ENCODE measurements at places on chromosomes 2 and 18.

DNA sequence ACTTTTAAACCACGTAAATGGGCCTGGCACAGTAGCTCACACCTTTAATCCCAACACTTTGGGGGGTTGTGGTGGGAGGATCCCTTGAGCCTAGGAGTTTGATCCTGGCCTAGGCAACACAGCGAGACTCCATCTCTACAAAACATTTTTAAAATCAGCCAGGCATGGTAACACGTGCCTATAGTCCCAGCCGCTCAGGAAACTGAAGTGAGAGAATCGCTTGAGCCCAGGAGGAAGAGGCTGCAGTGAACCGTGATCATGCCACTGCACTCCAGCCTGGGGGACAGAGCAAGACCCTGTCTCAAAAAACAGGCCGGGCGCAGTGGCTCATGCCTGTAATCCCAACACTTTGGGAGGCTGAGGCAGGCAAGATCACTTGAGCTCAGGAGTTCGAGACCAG, 12.2 kb downstream of the ROCK1 start:
- DNase-seq = no peak

DNA sequence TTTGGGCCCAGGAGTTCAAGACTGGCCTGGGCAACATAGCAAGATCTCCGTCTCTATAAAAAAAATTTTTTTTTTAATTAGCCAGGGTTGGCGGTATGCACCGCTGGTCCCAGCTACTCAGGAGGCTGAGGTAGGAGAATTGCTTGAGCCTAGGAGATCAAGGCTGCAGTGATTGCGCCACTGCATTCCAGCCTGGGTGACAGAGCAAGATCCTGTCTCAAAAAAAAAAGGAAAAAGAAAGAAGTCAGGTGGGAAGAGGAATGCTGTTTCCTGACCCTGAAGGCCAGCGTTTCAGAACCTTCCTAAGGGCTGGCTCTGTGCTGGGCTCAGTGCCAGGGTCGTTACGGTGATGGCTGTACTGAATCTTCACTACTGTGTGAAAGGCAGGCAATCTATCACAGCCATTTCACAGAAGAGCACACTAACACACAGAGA, 35.0 kb upstream of the AGAP1 start:
- no peak for DNase-seq

GRCh38 chr2:167953776-167954175, 293.6 kb downstream of the STK39 start:
- DNase-seq = no peak

GRCh38 chr2:227813562-227814353, at the start of gene CCL20:
Gene CCL20, plus strand, starts transcription at chr2:227813842. Its CDS starts 70 bp downstream, at chr2:227813912.
- no peak for DNase-seq

DNA sequence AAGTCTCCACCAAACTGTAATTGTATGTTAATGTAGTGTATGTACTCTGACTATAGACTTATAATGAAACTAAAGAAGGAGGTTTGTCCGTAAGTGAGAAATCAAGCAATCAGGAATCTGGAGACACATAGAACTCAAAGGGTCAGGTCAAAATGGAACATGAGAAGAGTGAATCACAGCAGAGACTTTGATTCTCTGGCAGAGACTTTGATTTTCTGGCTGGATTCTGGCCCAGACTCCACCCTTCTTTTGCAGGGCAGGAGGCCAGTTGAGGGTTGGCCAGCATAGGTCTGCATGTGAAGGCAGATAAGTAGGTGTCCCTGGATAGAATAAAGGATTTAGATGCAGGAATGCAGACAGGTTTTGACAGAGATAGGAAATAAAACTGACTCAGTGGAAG, 11.0 kb upstream of the NCKAP5 start:
- DNase-seq = no peak

DNA sequence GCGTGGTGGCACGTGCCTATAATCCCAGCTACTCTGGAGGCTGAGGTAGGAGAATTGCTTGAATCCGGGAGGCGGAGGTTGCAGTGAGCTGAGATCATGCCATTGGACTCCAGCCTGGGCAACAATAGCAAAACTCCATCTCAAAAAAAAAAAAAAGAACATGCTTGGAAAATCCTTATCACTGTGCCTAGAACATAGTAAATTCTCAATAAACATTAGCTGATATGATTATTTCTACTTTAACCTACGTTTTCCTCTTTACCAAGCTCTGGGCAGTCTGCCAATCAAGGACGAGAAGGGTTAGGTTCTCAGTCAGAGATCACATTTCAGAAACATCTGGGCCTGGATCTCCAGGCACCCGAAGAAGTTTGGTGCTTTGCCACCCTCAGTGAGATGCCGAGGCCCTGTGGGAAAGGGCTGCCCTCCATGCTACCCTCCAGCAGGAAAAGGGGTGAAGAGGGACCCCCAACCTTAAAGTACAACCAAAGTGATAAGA, 107.7 kb downstream of the BCL11A start:
- DNase-seq = no peak

- no peak for DNase-seq
These were observed 1087.6 kb upstream of the PIK3C3 start for GRCh38 chr18:40867459-40867858.

GRCh38 chr2:24824966-24825882, 32.0 kb downstream of the CENPO start:
- DNase-seq = no peak

- DNase-seq = no peak
These were observed 28.8 kb downstream of the SP140 start for GRCh38 chr2:230254152-230254881.

DNA sequence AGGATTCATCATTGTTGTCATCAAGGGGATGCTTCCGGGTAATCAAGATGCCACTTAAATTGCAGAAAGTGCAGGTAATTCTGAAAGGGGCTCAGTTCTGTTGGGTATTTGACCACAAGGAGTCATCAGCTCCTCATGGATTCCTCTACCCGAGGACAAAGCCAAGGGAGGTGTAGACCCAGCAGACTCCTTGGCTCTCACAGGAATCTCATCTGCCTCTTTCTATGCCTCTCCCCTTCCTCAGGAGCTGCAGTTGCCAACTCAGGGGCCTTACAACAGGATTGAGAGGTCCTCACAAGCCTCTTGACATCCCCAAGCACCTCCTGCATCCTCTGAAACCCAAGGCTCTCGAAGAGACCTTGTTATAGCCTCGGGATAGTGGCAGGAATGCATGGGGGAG, 44.0 kb downstream of the ITGB6 start:
- no peak for DNase-seq

- DNase-seq = no peak
These were observed 12.5 kb upstream of the TEX261 start for GRCh38 chr2:71006955-71007799.

- no peak for DNase-seq
These were observed 135.9 kb downstream of the ATAD2B start for GRCh38 chr2:23791030-23791429.

Measured in hypothalamus (tissue), 51 donors.